ENCODE measurements at places on chromosomes 6 and 20. TPM values are rescaled to one million over a fixed set of nuclear protein-coding genes. Genes with fewer than 3 reads are reported as not detected.

The SLC12A5 gene
- total RNA-seq: 0.28 TPM

The POPDC3 gene
- 8.2 TPM for total RNA-seq

The MCCD1 gene
- total RNA-seq: not detected

The LTA gene
- total RNA-seq: not detected

The DEFB127 gene
- not detected for total RNA-seq

The GPSM3 gene
- total RNA-seq: 0.85 TPM

The BCKDHB gene
- total RNA-seq: 8.5 TPM

The ASCC3 gene
- total RNA-seq: 97.2 TPM

The TAF4 gene
- 2.4 TPM for total RNA-seq

The PRDM1 gene
- total RNA-seq: 1.2 TPM

The VSX1 gene
- not detected for total RNA-seq

The CNBD2 gene
- 1.6 TPM for total RNA-seq

The PLEKHG1 gene
- total RNA-seq: 2.7 TPM

The SLC17A1 gene
- total RNA-seq: not detected

The PRPH2 gene
- 1.8 TPM for total RNA-seq

The GMPR gene
- total RNA-seq: 9.7 TPM

The BPIFA1 gene
- not detected for total RNA-seq

The SLC52A3 gene
- total RNA-seq: not detected

The ID4 gene
- 10.2 TPM for total RNA-seq

The RFX6 gene
- total RNA-seq: not detected

The LAMA2 gene
- total RNA-seq: 262 TPM

The OLIG3 gene
- total RNA-seq: not detected

The ADAM33 gene
- total RNA-seq: 44.4 TPM

The GHRH gene
- total RNA-seq: not detected

The B3GAT2 gene
- not detected for total RNA-seq

The KIAA1755 gene
- 1.9 TPM for total RNA-seq

The GNAS-AS1 gene
- 1.2 TPM for total RNA-seq

The FNDC1 gene
- total RNA-seq: 0.14 TPM

The DUSP15 gene
- total RNA-seq: not detected

The OGFR gene
- total RNA-seq: 38.6 TPM

The BMP2 gene
- total RNA-seq: 8.8 TPM

The CPNE1 gene
- 199 TPM for total RNA-seq

The DTNBP1 gene
- 5.5 TPM for total RNA-seq

The FOXF2 gene
- total RNA-seq: 3.8 TPM

The WFDC5 gene
- total RNA-seq: not detected

The RSPH4A gene
- total RNA-seq: 0.09 TPM

The VPS16 gene
- 72.2 TPM for total RNA-seq

The UBE2C gene
- 4.3 TPM for total RNA-seq

The RPN2 gene
- total RNA-seq: 314 TPM

The TMEM170B gene
- total RNA-seq: 2.1 TPM

The SAPCD1 gene
- total RNA-seq: 0.28 TPM

The ANKRD60 gene
- total RNA-seq: not detected

The DYNLT2 gene
- total RNA-seq: 0.65 TPM

The CAGE1 gene
- 0.09 TPM for total RNA-seq

The LIN28B gene
- not detected for total RNA-seq

The CLPSL2 gene
- total RNA-seq: not detected

The C6orf58 gene
- total RNA-seq: under 0.01 TPM

The CNKSR3 gene
- total RNA-seq: 4.2 TPM

The MCUR1 gene
- total RNA-seq: 6.7 TPM

The FAM110A gene
- 1.00 TPM for total RNA-seq

The BNIP5 gene
- not detected for total RNA-seq

All from smooth muscle cell of bladder (primary cell).